ENCODE measurements at places on chromosomes 6 and 20.

GRCh38 chr6:27474672-27475071 is 1.8 kb upstream of the ZNF184 start:
- no peak for DNase-seq

DNA sequence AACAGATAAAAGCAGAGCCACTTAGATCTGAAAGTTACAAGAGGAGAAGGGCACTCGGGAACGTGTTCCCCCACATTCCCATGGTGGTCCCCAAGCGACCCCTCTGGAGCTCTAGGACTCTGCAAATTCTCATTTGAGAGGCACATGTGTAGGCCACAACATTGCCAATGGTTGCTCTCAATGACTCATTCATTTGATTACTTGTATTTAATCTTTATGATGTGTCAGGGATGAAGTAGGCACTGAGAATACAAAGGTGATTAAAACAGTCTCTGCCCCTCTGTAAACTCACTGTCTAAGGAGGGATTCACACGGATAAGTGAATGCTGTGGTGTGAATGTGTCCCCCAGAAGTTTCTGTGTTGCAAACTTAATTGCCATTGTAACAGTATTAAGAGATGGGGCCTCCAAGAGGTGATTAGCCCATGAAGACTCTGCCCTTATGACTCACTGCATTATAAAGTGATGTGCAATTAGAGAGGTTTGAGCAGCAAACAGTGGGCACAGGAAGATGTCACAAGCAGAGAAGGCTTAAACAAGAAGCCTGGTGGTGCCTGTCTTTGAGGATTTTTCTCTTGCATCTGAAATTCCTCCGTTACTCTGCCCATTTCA is 34.0 kb upstream of the TRAM2 start:
- no peak for DNase-seq

DNA sequence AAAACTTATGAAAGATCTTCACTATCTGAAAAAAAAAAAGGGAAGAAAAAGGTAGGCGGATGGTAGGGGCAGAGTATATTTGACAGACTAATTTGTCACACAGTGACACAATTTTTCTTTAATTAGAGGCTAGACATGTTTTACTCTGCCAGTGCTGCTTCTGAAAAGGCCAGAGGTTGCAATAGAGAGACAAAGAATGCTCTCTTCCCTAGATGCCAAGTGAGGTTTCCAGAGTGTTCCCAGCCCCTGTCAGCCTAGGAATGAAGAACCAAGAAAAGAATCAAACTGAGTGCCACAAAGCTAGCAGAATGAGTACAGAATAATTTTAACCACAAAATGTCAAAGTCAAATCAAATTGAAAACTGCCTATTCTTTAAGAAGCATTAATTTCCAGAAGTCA is 13.0 kb downstream of the PNISR start:
- DNase-seq, result no peak

GRCh38 chr20:45230631-45231030 is 9.5 kb downstream of the SEMG2 start:
- no peak for DNase-seq

GRCh38 chr6:112203577-112204349 is 50.6 kb downstream of the LAMA4 start:
- no peak for DNase-seq

GRCh38 chr6:128167552-128167951 is 266.7 kb upstream of the THEMIS start:
- no peak for DNase-seq

DNA sequence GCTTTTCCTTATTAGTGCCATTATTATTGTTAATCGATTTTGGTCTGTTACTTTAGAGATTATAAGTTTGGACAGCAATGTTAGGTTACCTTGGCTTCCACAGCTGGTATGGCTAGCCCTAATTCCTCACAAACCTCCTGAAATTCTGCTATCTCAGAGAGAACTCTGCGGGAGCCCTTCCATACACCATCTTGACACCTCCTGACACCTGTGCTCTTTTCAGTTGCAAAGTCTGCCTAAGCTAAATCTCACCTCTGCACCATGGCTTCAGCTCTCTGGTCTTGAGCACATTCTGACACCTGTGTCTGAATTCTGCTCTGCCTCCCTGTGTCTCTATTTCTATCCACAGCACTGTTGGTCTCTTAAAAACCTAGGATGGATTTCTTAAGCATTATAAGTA is 106.5 kb downstream of the DCDC2 start:
- no peak for DNase-seq

Data from HuH-7.5 (cell line).